ENCODE measurements at places on chromosomes 1 and 21.

GRCh38 chr1:201888282-201889089, at the start of gene SHISA4:
TSS of gene SHISA4 (plus strand) at chr1:201888898. CDS start at chr1:201888995, 97 bp downstream.
- no peaks in the 10 kb centered on the region for H3K36me3 ChIP-seq
- H3K4me1 ChIP-seq: peaks cover 12% of the 10 kb centered on the region
- peaks cover 36% of the 10 kb centered on the region for H3K27me3 ChIP-seq
- peak within 1 kb of the TSS; percentile 55 for H3K4me3 ChIP-seq

DNA sequence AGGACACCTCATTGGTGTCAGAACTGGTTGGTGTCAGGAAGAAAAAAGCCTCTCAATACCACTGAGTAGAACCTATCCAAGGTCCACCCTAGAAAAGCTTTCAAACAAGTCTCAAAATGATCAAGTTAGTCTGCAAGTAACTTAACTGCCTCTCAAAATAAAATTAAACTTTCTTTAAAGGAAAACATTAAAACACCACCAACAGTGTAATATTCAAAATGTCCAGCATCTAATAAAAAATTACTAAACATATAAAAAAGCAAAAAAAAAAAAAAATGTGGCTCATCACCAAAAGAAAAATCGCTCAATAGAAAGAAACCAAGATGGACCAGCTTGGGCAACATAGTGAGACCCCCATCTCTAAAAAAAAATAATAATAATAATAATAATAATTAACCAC, 18.7 kb upstream of the OLFML2B start:
- H3K4me1 ChIP-seq: no peaks in the 10 kb centered on the region
- H3K4me3 ChIP-seq: no peak overlapping the region
- H3K27ac ChIP-seq: no peak overlapping the region
- no peaks in the 10 kb centered on the region for H3K36me3 ChIP-seq
- no peak for DNase-seq

- H3K36me3 ChIP-seq: no peaks in the 10 kb centered on the region
- no peak for DNase-seq
- no peaks in the 10 kb centered on the region for H3K4me1 ChIP-seq
- H3K27me3 ChIP-seq: peaks cover 6% of the 10 kb centered on the region
- H3K27ac ChIP-seq: no peak overlapping the region
These were observed 27.8 kb downstream of the ILDR2 start for GRCh38 chr1:166947398-166948043.

DNA sequence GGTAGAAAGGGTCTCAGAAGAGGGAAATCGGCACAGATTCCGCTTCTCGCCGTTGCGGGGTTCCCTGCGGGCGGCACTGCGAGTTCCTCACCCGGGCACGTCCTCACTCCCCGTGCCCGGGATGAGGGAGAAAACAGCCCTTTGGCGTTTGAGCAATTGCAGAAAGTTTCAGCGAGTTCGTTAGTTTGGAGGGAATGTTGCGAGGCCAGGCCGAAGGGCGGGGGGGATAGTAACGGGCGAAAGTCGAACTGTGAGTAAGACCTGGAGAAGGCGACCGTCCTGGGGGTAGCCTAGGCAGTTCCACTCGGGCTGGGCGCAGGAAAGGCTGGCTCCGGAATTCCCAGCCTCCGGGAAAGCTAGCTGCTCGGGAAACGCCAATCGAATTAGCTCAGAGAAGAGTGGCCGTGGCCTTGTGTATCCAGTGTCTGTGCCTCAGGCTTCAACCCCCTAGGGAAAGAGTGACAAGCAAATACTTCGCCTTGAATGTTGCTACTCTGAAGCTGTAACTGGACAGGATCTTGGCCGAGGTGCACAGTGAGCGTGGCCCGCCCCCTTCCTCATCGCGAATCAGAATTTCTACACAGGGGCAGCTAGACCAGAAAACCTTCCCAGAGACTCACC, 787 bp downstream of the PTGFR start:
- H3K27me3 ChIP-seq: no peaks in the 10 kb centered on the region
- H3K27ac ChIP-seq: no peak overlapping the region
- DNase-seq: no peak
- no peaks in the 10 kb centered on the region for H3K36me3 ChIP-seq
- no peaks in the 10 kb centered on the region for H3K4me1 ChIP-seq

DNA sequence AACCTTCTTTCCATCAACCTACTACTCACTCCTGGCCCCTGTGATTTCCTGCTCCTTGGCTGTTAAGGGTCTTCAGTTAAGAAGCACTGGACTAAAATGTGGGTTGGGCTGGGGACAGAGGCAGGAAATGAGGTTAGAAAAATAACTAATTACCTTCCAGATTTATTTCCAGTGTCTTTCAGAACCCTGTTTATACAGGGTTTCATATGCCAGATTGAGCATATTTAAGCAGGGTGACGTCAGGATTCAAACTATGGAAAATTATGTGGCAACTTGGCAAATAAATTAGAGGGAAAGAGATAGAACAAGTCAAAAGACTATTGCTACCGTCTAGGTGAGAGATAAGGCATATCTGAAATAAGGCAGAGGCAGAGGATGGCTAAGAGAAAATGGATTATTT, 11.7 kb upstream of the MCOLN3 start:
- no peak overlapping the region for H3K27ac ChIP-seq
- DNase-seq: no peak
- no peak overlapping the region for H3K4me3 ChIP-seq
- peaks cover 7% of the 10 kb centered on the region for H3K4me1 ChIP-seq
- peaks cover 2% of the 10 kb centered on the region for H3K27me3 ChIP-seq
- H3K36me3 ChIP-seq: no peaks in the 10 kb centered on the region

DNA sequence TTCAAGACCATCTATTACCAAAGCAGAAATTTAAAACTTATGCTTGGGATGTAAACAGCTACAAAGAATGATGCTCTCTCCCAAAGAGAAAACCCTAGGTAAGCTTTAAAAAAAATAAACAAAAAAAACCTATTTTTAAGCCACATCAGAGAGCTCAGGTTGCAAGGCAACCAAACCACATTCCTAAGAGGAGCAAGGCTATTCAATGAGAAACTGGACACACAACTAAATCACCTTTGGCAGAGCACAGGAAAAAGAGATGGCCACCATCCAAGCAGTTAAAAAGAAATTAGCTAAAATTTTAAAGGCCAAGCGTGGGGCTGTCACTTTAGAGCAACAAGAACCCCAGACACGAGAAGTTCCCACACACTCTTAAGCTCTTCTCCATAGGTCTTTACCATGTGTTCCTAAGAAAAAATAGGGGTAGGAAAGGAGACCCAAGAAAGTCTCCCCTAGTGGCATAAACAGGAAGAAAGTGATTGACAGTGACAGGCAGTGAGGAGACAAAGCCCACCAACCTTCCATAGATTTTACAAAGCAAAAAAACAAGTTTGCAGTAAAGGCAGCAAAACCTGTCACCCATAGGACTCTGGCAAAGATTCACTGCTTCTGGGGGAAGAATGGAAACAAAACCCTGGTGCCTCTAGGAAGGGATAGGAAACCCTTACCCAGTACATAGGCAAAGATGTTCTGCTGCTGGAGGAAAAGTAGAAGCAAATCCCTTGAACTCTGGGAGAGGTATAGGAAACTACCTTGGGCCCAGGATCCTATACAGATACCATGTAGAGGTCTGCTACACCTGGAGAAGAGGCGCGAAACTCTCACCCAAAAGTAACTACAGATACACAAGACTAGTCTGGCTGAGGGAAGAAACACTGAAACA, 68.5 kb downstream of the FOXJ3 start:
- peaks cover 4% of the 10 kb centered on the region for H3K36me3 ChIP-seq
- no peaks in the 10 kb centered on the region for H3K27me3 ChIP-seq
- no peak overlapping the region for H3K4me3 ChIP-seq
- no peaks in the 10 kb centered on the region for H3K4me1 ChIP-seq

- peaks cover 3% of the 10 kb centered on the region for H3K36me3 ChIP-seq
- H3K27ac ChIP-seq: no peak overlapping the region
- no peaks in the 10 kb centered on the region for H3K27me3 ChIP-seq
- DNase-seq: no peak
- no peak overlapping the region for H3K4me3 ChIP-seq
These were observed 28.5 kb downstream of the RNF115 start for GRCh38 chr1:145795257-145795881.

GRCh38 chr1:156376146-156376545, 7.1 kb downstream of the RHBG start:
- no peaks in the 10 kb centered on the region for H3K4me1 ChIP-seq
- H3K4me3 ChIP-seq: no peak overlapping the region
- peaks cover 7% of the 10 kb centered on the region for H3K27me3 ChIP-seq
- DNase-seq: no peak

DNA sequence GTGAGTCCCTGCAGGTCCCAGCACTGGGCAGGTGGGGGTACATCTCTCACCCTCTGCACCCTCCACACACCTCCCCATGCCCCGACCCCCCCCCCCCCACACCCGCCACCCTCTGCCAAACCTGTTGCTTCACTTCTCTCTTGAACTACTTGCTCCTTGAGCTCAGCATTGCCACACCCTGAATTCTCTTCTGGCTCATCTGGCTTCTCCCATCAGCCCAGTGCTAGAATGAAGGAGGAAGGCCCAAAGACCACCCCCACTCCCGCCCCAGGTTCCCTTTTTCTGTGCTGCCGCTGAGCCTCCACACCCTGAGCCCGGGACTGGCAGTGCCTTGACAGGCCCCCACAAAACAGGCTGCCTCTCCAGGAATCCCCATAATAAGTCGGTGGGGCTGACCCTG, 6.4 kb upstream of the TNNI1 start:
- H3K36me3 ChIP-seq: no peaks in the 10 kb centered on the region
- no peak overlapping the region for H3K4me3 ChIP-seq
- DNase-seq: no peak
- no peaks in the 10 kb centered on the region for H3K4me1 ChIP-seq
- H3K27me3 ChIP-seq: peaks cover 6% of the 10 kb centered on the region

DNA sequence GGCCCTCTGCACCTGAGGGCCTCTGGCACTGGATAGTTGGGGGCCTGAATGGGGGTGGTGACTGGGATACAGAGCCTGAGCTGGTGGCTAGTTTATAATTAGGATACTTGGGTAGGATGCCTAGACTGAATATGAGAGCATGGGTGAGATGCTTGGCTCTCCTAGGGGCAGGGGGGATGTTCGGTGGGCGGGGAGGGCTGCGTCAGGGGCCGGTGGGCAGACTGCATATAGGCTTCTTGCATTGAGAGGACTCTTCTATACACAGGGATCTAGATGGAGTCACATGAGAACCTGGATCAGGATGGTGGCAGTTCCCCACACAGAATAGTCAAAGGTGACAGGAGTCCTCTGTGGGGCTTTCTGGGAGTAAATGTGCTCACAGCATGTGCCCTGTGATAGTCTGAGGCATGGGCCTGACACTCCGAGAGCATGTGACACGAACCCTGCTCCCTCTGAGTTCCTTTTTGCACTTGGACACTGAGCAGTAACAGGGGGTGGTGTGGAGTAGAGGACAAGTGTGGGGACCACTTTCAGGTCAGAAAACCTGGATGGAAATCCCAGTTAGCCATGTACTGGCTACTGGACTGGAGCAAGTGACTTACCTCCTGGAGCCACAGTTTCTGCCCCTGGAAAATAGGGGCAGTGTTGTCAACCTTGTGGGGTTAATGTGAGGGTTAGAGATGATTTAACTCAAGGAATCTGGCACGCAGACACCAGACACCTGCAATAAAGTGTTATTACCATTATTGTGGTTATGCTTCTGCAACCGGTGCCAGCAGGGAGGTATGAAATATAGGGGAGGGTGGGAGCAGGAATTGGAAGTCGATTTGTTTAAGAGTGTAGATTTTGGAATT, 2.2 kb downstream of the MAP7D1 start:
- peak overlapping the region; percentile 97 for H3K27ac ChIP-seq
- peak overlapping the region; percentile 91 for H3K4me3 ChIP-seq
- H3K27me3 ChIP-seq: no peaks in the 10 kb centered on the region
- DNase-seq: no peak

DNA sequence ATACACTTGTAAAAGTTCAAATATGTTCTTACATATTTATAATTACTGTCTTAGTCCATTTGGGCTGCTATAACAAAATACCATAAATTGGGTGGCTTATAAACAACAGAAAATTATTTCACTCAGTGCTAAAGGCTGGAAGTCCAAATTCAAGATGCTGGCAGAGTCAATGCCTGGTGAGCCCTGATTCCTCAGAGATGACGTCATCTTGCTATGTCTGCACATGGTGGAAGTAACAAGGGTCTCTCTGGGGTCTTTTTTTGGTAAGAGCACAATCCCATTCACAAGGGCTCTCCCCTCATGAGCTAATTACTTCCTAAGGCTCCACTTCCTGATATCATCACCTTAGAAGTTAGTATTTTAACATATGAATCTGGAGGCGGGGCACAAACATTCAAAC, 108.0 kb upstream of the DUSP10 start:
- H3K4me3 ChIP-seq: no peak overlapping the region
- no peaks in the 10 kb centered on the region for H3K36me3 ChIP-seq
- DNase-seq: no peak
- H3K27ac ChIP-seq: no peak overlapping the region
- H3K4me1 ChIP-seq: no peaks in the 10 kb centered on the region

- H3K4me1 ChIP-seq: no peaks in the 10 kb centered on the region
- H3K4me3 ChIP-seq: no peak overlapping the region
- no peak for DNase-seq
- H3K27me3 ChIP-seq: peaks cover 4% of the 10 kb centered on the region
These were observed 1.9 kb upstream of the FCGR2A start for GRCh38 chr1:161503394-161503748.

DNA sequence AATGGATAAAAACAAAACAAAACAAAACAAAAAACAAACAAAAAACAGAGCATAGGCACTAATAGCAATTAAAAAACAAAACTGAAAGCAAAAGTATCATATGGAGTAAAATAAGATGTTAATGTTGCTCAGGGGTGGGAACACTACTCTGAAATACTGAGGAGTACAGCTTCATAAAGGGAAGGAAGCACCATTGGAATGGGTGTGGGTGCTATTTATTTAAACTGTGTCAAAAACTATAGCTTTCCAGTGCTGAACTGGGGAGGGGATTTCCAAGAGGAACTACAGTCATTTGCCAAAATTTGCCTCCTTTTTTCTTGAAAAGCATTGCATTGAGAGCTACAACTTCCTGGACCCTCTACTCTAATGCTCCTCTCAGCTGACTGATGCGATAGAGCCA, 40.0 kb downstream of the SPTA1 start:
- H3K4me3 ChIP-seq: no peak overlapping the region
- no peaks in the 10 kb centered on the region for H3K27me3 ChIP-seq
- H3K27ac ChIP-seq: no peak overlapping the region
- H3K4me1 ChIP-seq: no peaks in the 10 kb centered on the region
- no peaks in the 10 kb centered on the region for H3K36me3 ChIP-seq
- DNase-seq: no peak

GRCh38 chr1:178412400-178412770, 84.4 kb downstream of the CLEC20A start:
- H3K27me3 ChIP-seq: no peaks in the 10 kb centered on the region
- H3K4me3 ChIP-seq: no peak overlapping the region
- DNase-seq: no peak
- H3K36me3 ChIP-seq: no peaks in the 10 kb centered on the region
- no peak overlapping the region for H3K27ac ChIP-seq

DNA sequence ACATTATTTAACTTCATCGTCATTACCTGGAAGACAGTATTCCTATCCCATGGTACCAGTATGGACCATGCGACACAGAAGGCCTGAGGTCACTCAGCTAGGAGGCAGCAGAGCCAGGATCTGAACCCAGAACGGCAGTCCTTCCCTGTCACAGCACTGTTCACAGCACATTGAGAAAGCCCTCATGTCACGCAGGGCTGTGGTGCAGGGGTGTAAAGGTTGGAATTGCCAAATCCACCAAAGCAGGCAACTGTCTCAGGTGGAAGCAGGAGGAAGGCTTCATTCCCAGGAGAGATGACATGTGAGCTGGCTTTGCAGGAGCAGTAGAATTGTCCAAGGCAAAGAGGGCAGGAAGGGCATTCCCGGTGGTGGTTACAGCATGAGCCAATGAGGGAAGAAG, 9.9 kb upstream of the TTC22 start:
- H3K4me1 ChIP-seq: no peaks in the 10 kb centered on the region
- no peak overlapping the region for H3K27ac ChIP-seq

Data from effector memory CD4-positive, alpha-beta T cell (primary cell).